COR-L47 (cell line): ENCODE measurements at places on chromosomes 5 and 9.

- no peak for DNase-seq
Observed at GRCh38 chr5:82255844-82256243, 22.3 kb downstream of the RPS23 start.

DNA sequence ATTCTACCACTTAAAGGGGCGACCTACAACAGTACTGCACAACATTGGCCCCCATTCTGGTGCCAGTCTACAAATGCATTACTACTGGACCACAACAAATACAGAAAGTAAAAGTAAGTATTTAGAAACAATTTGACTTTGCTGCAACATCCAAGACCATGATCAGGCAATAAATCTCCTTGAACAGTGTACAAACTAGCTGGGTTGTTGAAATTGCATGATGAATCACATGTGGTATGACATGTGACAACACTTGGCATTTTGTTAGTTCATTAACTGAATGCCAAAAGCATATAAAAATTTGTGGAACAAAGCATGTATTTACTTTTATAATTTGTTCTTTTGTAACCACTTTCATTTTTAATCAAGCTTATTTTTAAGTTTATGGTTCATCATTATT is 270.5 kb downstream of the NFIB start:
- DNase-seq = no peak

- DNase-seq = peak; percentile 56
Observed at GRCh38 chr9:130948266-130948665, 9.2 kb upstream of the FIBCD1 start.

DNA sequence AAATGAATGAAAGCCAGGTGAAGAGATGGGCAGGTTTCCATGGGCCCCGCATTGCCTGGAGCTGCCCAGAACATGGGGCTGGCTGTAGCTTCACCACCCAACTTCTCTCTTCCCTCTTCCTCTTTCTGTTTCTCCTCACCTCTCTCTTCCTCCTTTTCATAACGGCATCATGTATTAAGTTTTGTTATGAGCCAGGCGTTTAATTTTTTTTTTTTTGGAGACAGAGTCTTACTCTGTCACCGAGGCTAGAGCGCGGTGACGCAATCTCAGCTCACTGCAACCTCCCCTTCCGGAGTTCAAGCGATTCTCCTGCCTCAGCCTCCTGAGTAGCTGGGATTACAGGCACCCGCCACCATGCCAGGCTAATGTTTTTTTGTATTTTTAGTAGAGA is 13.0 kb upstream of the SPINK4 start:
- no peak for DNase-seq

DNA sequence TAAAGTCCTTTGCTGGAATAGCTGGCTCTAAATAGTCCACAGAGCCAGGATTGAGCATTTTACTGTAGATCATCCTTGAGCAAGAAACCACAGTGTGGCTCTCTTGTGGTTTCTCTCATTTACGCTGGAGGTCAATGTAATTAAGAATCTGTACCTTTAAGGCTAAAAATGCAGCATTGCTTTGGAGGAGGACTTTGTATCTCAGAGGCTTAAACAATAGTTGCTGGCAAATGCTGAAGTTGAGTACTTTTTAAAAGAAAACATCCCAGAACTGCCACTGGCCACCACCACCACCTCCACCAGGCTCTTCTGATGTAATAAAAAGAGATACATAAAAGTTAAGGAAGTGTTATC is 177.3 kb upstream of the ADAMTSL1 start:
- no peak for DNase-seq

- DNase-seq = no peak
Observed at GRCh38 chr9:128231638-128232527, 28.7 kb downstream of the DNM1 start.

DNA sequence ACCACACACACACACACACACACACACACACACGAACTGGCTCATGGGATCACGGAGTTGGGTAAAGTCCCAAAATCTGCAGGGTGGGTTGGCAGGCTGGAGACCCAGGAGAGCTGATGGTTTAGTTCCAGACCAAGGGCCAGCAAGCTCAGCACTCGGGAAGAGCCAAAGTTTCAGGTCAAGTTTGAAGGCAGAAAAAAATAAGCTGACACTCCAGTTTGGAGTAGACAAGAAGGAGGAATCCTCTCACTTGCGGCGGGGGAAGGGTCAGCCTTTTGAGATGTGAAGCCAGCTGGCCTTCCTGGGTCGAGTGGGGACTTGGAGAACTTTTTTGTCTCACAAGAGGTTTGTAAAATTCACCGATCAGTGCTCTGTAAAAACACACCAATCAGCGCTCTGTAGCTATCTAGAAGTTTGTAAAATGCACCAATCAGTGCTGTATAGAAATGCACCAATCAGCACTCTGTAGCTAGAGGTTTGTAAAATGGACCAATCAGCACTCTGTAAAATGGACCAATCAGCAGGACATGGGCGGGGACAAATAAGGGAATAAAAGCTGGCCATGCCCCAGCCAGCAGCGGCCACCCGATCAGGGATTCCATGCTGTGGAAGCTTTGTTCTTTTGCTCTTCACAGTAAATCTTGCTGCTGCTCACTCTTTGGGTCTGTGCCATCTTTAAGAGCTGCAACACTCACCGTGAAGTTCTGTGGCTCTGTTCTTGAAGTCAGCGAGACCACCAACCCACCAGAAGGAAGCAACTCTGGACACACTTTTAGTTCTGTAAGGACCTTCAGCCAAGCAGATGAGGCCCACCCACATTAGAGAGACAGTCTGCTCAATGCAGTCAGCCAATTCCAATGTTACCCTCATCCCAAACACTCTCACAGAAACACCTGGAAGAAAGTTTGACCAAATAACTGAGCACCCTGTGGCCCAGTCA is 37.8 kb upstream of the UNC5A start:
- no peak for DNase-seq

DNA sequence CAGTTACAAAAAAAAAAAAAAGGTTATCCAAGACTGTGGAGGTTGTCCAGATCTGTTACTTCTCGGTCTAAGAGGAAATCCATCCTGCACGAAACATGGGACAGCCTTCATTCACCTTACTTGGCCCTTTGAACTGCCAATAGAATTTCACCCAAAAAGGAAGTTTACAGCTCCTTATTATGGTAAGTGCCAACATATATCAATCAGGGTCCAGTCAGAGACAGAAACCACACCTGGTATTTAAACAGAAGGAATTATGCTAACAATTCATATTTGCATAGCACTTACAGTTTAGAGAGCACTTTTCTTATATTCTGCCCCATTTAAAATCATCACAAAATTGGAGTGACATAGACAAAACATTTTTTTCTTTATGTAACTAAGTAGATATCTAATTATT is 93.6 kb upstream of the PTPN3 start:
- DNase-seq = no peak

GRCh38 chr5:114010362-114010761 is 351.5 kb upstream of the KCNN2 start:
- DNase-seq = no peak
